Activated CD4-positive, alpha-beta T cell treated with anti-CD3 and anti-CD28 coated beads for 24 hours (primary cell): ENCODE measurements at places on chromosomes 6 and 20.

DNA sequence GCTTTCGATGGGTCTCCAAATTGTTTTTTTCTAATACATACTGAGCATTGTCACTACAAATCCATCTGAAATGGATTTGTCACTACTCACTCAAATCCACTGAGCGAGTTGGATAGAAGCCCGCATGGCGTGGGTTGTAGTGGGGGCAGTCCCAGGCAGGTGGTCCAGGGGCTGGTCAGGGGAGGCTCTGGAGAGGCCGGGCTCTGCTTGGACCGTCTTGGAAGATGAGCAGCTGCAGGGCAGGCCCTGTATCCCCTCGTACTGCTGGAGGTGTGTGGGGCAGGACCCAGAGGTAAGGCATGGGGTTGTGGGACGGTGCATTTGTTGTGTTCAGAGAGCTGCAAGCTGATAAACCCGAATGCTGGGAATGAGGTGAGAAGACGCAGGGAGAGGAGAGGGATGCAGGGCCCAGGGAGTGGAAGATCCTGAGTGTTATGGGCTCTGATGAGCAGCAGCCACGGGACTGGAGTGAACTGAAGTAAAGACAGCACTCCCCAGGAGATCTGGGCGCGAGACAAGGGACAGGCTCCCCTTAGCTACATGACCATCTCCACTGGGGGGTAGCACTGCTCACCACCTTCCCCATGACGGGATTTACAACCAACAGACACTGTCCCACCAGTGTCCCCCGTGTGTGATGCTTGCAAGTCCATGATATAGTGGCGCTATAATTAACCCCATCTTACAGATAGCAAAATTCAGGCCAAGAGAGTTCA lies 45.9 kb downstream of the PSMG4 start:
- no peak for DNase-seq

GRCh38 chr6:30112402-30112994 lies 392 bp downstream of the TRIM31 start:
- DNase-seq = no peak

DNA sequence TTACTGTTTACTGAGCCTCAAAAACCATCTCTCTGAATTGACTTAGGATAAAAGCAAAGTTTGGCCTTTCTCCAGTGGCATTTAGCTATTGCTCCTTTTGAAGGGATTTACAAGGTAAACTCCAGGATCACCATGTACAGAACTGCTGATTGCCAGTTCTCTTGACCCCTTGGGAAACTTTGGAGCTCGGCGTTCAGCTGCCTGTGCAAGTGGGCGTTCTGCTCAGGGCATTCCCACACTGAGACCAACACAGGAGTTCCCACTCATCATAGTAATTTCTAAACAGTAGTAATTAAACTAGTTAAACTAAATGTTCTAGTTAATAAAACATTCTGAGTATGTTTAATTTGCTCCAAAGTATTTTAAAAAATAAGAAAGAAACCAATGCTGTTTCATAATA lies 14.9 kb downstream of the KCNQ5 start:
- no peak for DNase-seq

- no peak for DNase-seq
These were observed 407.0 kb upstream of the SOX4 start for GRCh38 chr6:21186479-21187055.

GRCh38 chr6:30962716-30963115 lies 20.8 kb upstream of the MUC21 start:
- DNase-seq = no peak

GRCh38 chr6:168732676-168733075 lies 291.7 kb downstream of the SMOC2 start:
- no peak for DNase-seq

- no peak for DNase-seq
These were observed 265.6 kb upstream of the BTBD3 start for GRCh38 chr20:11652128-11652527.

DNA sequence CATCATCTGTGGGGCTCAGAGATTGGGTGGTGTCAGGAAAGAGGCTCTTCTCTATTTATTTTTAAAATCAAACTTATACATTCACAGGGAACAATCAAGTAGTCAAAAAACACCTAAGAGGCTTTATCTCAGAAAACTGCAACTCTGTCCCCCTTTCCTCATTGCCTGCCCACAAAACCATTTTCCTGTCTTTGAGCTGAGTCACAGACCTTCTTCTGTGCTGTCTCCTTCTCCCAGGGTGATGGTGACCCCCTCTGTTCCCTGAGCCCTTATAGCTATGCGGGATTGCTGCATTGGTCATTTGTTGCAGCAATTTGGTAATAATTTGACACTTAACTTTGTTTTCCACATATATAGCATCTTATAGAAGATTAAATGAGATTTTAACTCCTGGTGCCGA lies 195.2 kb upstream of the PROKR2 start:
- no peak for DNase-seq

DNA sequence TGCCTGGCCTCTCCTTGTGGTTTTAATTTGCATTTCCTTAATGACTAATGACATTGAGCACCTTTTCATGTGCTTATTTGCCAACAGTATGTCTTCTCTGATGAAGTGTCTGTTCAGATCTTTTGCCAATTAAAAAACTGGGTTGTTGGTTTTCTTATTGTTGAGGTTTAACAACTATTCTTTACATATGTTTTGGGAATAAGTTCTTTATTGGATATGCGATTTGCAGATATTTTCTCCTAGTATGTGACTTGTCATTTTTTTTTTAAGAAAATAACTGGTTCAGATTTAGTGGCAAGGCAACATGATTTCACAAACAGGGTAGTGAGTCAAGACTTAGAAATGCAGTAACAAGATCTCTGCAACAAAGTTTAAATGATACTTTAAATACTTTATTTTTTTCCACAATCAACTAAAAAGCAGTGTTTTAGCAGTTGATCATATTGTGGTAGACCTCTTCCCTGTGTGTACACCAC lies 67.8 kb downstream of the TIAM2 start:
- DNase-seq = no peak

DNA sequence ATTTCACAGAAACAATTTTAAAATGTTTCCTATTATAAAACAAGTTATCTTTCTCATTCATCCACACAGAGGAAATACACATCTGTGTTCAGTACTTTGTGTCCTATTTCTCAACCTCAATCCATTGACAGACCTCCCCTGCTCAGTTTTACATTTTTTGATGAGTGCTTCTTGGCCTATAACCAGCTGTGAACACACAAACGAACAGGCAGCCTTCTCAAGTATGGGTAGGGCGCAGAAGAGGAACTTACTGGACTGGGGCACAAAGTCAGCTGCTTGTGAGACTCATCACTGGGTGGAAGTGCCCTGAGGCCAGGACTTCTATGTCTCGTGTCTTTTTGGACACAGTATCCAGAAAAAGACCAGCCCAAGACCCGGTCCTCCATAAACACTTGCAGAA lies 2.8 kb downstream of the RPS6KA2 start:
- DNase-seq = no peak

DNA sequence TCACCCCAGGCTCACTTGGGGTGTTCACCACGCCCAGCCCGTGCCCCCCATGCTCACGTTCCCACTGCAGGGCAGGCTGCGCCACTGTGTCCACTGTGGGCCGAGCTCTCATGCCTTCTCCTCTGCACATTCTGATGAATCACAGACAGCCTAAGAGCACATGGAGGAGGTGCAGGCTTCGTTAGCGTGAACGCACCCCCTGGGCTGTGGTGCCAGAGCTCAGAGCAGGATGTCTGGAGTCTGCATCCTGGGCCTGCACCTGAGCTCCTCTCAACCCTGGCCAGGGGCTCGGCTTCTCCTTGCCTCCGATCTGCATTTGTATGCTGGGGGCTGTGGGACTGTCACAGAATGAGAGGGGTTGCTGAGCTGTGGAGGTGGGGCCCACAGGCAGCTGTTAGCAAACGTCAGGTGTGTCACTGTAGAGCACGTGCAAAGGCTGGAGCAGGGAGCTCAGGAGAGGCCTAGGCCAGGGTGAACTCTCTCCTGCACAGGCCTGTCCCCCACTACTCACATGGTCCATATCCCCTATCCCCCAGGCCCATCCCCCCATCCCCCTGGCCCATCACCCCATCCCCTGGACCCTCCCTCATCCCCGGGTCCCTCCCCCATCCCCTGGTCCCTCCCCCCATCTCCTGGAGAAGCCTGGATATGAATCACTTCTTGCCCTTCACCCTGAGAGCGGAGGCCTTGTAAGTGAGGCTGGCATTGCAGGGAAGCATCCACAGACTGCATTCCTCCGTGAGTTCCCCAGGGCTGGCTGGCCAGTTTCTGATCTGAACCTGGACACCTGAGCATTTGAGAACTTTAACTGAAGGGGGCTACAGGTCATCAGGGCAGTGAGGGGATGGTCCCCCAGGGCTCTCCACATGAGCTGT lies 309.5 kb downstream of the TAF4 start:
- no peak for DNase-seq

DNA sequence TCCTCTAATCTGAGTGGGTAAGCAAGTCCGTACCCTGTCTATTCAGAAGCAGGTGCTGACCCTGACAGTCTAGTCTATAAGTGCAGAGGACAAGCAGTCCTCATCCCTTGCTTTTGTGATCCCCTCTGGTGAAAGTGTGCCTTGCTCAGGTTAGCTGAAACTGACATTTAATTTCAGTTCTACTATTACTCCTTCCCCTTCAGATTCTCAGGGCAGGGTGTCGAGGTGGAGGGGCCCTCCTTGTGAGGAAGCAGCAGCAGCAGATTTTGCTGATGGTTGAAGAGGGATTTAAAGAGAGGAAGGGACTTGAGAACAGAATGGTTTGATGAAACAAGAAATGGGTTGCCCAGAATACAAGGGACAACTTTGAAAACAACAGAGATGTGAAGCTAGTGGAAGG lies 309.3 kb downstream of the CLIC5 start:
- no peak for DNase-seq

- no peak for DNase-seq
These were observed 336.8 kb downstream of the RFPL4B start for GRCh38 chr6:112683926-112684325.
